Stimulated activated CD4-positive, alpha-beta T cell treated with anti-CD3 and anti-CD28 coated beads, Interleukin-4, amount 100 ng/mL, for 1 hour (primary cell): ENCODE measurements at places on chromosomes 4 and X.

DNA sequence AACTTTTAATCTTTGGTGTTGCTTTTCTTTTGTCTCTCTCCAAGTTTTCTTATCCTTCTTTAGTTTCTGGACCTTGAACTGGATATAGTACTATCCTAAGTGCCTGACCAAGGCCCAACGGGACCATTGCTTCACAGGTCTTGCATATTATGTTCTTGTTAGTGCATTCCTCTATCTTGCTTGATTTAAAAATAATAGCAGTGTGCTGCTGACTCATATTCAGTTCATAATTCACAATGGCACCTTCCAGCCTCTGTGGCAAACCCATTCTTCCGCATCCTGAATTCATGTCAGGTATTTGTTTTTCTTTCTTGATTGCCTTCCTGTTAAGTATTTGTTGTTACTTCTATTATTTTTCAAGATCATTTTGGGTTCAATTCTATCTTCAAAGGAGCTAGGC is 197.1 kb upstream of the GIMD1 start:
- DNase-seq: no peak

- DNase-seq: no peak
Measured at GRCh38 chrX:131675596-131676194, 131.8 kb downstream of the OR13H1 start.

DNA sequence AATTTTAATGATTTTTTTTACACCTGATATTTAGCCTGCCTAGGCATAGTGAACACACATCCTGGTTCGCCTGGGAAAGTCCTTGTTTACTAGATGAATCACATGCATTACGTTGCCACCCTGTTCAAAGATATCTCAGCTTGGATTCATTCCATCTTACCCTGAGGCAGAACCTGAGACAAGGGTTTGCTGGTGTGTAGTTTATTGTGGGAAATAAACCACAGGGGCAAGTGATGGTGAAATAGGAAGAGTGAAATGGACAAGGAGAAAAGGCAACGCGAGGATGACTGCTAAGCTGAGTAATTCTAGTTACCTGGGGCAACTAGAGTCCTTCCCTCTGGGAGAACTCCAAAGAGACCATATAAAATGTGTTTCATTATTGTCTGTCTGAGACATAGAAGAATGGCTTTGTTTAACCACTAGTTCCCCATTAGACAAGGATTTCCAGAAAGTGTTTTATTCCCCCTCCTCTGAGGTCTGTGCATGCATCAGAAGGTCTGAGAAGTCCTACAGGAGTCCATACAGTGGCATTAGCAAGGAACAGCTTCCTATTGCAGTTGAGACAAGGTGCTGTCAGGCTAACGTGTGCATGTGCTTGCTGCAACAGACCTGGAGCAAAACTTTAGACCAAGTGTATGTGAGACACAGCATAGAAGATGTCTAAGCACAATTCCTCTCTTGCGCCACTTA is 797.3 kb upstream of the FRG1 start:
- DNase-seq: no peak

DNA sequence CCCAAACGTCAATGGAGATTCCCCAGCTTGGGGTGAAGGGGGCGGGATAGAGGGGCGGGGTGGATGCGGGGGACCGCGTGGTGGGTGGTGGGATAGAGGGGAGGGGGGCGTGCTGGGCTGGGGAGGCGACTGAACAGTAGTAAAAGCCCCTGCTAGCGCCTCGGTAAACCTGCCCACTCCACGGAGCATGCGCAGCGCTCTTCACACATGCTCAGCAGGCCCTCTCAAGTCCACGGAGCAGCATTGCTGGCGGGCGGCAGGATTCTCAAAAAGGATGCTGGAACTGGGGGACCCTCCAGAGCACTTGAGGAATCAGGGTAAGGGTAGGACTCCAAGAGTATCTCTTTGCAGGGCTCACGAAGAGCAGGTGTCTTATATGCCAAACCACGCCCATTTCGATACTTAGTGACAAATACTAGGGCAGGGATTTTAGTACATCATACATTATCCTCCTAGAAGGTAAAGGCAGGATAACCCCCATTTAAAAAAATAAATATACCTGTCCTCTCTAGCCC is 378 bp upstream of the RPS6KA6 start:
- peak; percentile 2 for DNase-seq

GRCh38 chr4:183348706-183349659 is 26.8 kb upstream of the CLDN24 start:
- no peak for DNase-seq

DNA sequence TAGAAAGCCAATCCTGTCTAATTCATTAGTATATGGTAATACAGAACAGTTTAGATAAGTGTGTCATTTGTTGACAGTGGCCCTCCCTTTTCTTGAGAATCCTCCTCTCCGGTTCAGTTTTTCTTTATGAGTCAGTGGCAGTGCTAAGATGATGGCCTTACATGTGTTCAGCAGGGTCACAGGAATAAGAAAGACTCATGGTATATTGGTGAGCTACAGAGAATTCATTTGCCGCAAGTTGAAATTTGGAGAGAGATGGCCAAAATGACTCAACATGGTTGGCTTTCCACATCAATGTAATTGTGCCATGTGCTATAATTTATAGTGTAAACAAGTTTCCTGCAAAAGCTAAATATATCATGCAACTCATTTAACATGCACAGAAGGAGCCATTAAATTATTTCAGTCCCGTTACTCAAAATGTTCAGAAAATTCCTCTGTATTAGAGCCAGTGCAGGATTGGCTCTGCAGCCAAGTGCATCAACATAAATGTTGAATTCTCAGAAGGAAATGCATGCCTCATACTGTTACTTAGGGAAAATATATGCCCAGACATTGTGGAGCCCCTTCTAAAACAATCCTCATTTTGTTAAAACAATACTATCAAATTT is 374.3 kb downstream of the AFF2 start:
- no peak for DNase-seq

GRCh38 chr4:87851332-87851731 is 18.6 kb downstream of the MEPE start:
- DNase-seq: no peak

- no peak for DNase-seq
Measured at GRCh38 chr4:182216005-182216404, 27.2 kb upstream of the TENM3 start.

DNA sequence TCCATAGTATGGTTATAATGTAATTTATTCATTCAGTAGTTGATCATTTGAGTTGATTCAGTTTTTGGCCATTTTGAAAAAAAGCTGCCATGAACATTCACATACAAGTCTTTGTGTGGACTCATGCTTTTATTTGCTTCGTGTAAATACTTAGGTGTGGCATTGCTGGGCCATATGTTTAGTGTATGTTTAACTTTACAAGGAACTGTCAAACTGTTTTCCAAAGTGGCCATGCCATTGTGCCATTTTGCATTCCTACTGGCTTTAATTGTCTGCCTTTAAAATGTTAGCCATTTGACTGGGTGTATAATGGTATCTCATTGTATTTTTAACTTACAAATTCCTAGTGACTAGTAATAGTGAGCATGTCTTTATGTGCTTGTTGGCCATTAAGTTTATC is 8.8 kb downstream of the MTM1 start:
- no peak for DNase-seq

DNA sequence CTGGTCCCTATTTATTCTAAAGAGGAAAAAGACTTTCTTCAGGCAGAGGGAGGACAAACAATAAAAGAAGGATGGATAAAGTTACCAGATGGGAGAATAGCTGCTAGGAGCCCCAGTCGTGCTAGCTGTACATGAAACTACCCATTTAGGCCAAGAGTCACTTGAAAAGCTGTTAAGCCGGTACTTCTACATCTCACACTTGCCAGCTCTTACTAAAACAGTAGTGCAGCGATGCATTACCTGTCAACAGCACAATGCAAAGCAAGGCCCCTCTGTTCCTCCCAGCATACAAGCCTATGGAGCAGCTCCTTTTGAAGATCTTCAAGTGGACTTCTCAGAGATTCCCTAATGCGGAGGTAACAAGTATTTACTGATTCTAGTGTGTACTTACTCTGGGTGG is 1138.8 kb downstream of the ARAP2 start:
- DNase-seq: no peak

DNA sequence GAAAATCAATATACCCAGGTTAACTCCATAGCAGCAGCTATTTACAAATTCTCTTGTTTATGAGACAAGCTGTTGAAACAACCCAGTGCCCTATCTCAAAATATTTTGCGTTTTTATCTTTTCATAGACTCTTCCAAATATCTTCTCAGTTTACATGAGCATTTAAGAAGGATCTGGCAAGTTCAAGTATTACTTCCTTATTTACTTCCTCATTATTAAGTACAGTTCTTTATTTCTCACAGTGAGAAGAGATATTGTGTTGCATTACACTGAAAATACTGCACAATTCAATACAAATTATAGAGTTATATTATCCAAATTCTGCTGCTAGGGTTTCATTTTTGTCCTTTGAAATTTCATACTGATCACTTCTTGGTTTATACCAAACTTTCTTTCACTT is 43.6 kb upstream of the UCP1 start:
- no peak for DNase-seq

DNA sequence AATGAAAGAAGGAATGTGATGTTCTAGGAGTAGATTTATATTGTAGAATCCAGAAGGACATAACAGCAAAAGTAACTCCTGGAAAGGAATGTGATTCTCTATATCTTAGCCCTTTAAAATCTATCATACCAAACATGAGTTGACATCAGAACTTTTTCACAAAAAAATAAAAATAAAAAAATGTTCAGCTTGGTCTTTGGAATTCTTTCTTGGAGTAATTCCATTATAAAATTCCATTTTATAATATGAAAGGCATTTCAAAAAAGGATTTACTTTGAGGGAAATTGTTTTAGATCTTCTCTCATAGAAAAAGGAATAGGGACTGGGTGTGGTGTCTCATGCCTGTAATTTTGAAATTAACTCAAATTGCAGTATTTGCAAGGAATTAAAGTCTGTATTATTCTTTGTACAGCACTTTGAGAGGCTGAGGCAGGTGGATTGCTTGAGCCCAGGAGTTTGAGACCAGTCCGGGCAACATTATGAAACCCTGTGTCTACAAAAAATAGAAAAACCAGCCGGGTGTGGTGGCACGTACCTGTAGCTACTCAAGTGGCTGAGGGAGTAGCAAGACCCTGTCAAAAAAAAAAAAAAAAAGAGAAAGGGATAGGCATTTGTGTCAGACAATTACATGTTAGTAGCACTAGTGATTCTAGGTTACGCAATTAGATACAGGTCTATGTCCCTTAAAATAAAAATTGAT is 134.9 kb downstream of the SLC4A4 start:
- DNase-seq: no peak

GRCh38 chr4:94332983-94333590 is 9.5 kb downstream of the HPGDS start:
- no peak for DNase-seq

- DNase-seq: no peak
Measured at GRCh38 chr4:17272154-17272553, 239.7 kb downstream of the QDPR start.

DNA sequence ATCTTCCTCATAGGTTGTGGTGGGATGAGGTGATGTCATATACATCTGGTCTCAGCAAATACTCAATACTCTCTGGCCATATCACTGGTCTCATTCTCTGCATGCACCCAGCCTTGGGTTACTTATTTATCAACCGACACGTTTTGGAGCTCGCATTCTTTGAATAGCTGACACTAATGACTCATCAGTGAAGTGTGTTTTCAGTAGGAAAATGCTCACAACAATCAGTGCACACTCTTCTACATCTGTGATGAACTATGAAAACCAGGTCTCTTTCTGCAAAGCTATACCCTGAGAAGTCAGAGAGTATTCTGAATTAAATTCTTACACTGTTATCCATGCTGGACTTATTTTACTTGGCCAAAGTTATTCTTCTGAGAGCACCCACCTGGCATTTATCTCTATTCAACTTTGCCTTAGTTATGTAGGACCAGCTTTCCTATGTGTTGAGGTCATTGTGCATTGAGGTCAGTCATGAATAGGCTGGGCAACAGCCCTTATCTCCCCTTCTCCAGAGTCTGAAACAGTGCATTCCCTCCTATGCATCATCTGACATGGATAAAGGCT is 58.7 kb upstream of the DHX15 start:
- no peak for DNase-seq

- DNase-seq: no peak
Measured at GRCh38 chrX:24427747-24428019, 37.4 kb upstream of the PDK3 start.

- DNase-seq: no peak
Measured at GRCh38 chr4:64144994-64145393, 264.3 kb downstream of the TECRL start.

GRCh38 chr4:43607827-43608461 is 715.4 kb downstream of the GRXCR1 start:
- DNase-seq: no peak

- DNase-seq: no peak
Measured at GRCh38 chrX:153983321-153983801, 10.8 kb downstream of the TMEM187 start.

GRCh38 chr4:7924570-7924969 is 15.1 kb downstream of the AFAP1 start:
- DNase-seq: no peak

- no peak for DNase-seq
Measured at GRCh38 chrX:70171624-70172023, 5.7 kb upstream of the DGAT2L6 start.

DNA sequence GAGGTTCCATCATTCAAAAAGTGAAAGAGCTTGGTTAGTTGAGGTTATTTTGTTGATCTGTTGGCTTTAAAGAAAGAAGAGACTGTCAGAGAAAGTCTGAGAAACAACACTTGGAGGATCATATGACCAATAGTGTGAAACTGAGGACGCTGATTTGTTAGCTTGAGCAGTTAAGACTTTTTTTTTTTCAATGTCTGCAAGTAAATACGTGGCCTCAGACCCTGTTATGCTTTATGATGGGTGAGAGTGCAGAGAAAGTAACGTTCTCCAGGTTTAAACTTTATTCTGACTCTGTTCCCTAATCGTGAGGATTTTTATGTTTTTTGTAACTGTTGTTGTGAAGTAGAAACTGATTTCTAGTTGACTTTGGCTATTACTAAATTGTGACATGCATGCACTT is 45.9 kb downstream of the GAB1 start:
- DNase-seq: no peak

GRCh38 chr4:123232439-123232838 is 164.2 kb upstream of the SPRY1 start:
- DNase-seq: no peak

- no peak for DNase-seq
Measured at GRCh38 chr4:142331132-142331531, 515.0 kb downstream of the INPP4B start.

DNA sequence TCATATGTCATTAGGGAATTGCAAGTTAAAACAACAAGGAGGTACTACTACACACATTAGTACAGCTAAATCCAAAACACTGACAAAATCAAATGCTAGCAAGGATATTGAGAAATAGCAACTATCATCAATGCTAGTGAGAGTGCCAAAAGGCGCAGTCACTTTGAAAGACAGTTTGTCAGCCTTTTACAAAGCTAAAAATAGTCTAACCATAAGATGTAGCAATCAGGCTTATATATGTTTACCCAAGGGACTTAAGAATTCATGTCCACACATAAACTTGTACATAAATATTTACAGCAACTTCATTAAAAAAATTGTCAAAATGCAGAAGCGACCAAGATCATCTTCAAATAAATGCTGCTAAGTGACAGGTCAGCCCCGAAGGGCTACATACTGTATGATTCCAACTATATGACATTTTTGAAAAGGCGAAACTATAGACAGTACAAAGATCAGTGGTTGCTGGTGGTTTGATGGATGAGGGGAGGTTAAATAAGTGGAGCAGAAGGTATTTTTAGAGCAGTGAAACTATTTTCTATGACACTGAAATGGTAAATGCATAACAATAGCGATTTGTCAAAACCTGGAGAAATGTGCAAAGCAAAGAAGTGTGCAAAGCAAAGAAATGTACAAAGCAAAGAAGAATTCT is 704.8 kb downstream of the ARAP2 start:
- DNase-seq: no peak
